ENCODE measurements at places on chromosomes 12 and 14. TPM values are rescaled to one million over a fixed set of nuclear protein-coding genes. Genes with fewer than 3 reads are reported as not detected.

GRCh38 chr14:90398315-90398839, 1.5 kb downstream of the CALM1 start:
- DNase-seq, result peak; percentile 37
- H3K36me3 ChIP-seq, result peaks cover 14% of the 10 kb centered on the region
- H3K4me3 ChIP-seq, result peak overlapping the region; percentile 97
- no peak overlapping the region for H3K27ac ChIP-seq
- H3K4me1 ChIP-seq, result peaks cover 47% of the 10 kb centered on the region

GRCh38 chr12:66131067-66131688, 628 bp upstream of the LLPH start:
- H3K27ac ChIP-seq, result peak overlapping the region; percentile 97
- H3K36me3 ChIP-seq, result peaks cover 32% of the 10 kb centered on the region
- peak overlapping the region; percentile 98 for H3K4me3 ChIP-seq
- no peaks in the 10 kb centered on the region for H3K27me3 ChIP-seq
- DNase-seq, result no peak
- H3K4me1 ChIP-seq, result peaks cover 33% of the 10 kb centered on the region

GRCh38 chr12:6700646-6701051, at the start of gene PIANP:
Gene PIANP (minus strand): TSS chr12:6700815. CDS start chr12:6698061, 2,754 bp downstream.
- peak within 1 kb of the TSS; percentile 86 for H3K4me3 ChIP-seq
- H3K27ac ChIP-seq, result no peak within 1 kb of the TSS
- no peaks in the 10 kb centered on the region for H3K36me3 ChIP-seq

- H3K4me3 ChIP-seq, result no peak overlapping the region
- H3K27me3 ChIP-seq, result no peaks in the 10 kb centered on the region
- H3K27ac ChIP-seq, result peak overlapping the region; percentile 2
- peaks cover 39% of the 10 kb centered on the region for H3K4me1 ChIP-seq
- DNase-seq, result no peak
- H3K36me3 ChIP-seq, result peaks cover 5% of the 10 kb centered on the region
Measured at GRCh38 chr12:108701779-108702441, 29.4 kb downstream of the CORO1C start.

- peak; percentile 12 for DNase-seq
- H3K27me3 ChIP-seq, result no peaks in the 10 kb centered on the region
- no peaks in the 10 kb centered on the region for H3K4me1 ChIP-seq
- no peak overlapping the region for H3K27ac ChIP-seq
- H3K4me3 ChIP-seq, result no peak overlapping the region
- H3K36me3 ChIP-seq, result peaks cover 60% of the 10 kb centered on the region
Measured at GRCh38 chr12:1391722-1392121, 202.7 kb downstream of the FBXL14 start.

DNA sequence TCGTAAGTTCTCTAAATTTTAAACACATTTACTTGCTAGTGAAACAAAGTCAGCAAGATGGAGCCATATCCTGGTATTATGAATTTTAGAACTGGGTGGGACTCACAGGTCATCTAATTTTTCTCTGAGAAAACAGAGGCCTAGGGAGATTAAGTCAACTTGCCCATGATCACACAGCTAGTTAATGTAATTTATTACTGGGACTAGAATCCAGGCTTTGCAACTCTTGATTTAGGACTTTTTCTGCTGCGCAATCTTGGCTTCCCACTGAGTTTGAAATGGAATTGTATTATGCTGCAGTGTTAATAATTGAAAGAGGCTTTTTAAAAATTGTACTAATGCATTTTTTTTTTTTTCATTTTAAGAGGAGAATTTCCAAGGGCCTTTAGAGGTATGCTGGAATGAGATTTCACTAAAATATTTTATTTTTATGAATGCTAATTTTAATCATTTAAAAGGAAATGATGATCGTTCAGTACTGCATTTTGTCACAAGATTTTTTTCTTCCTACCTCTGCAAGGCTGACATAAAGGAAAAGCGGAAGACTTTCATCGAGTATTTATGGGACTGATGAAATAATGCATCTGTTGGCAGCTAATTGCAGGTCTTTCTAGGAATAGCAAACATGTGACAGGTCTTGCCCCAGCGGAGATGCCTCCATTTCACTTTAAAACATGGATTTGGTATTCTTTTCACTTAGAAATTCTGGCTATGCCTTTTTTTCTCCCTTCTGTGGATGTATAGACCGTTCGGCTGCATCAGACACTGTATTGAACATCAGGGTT, 9.6 kb downstream of the CRADD start:
- H3K27me3 ChIP-seq, result no peaks in the 10 kb centered on the region
- H3K27ac ChIP-seq, result no peak overlapping the region
- H3K36me3 ChIP-seq, result no peaks in the 10 kb centered on the region
- no peak for DNase-seq

Gene SYNDIG1L
- not detected for total RNA-seq

Gene COL2A1
- total RNA-seq, result 386 TPM

DNA sequence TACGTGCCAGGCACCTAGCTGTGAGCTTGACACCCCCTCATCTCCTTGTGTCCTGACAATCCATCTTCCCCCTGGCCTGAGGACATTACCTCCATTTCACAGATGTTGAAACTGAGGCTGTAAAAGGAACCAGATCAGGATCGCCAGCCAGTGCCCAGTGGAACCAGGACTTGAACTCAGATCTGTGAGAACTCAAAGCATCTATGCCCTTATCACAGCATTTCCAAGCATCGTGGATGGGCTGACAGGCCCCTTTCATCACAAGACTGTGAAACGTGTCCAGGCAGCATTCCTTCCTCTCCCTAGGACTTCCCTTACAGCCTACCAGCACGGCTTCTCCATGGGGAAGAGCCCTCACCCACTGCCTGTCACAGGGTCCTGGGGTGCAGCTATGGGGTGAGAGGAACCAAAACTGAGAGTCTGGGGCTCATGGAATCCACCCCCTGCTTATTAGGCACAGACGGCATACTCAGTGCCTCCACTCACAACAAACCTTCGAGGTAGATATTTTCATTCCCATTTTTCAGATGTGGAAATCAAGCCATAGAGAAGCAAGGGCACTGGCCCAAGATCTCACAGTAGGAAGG, 26.9 kb downstream of the CMKLR1 start:
- H3K36me3 ChIP-seq, result no peaks in the 10 kb centered on the region
- H3K4me1 ChIP-seq, result peaks cover 27% of the 10 kb centered on the region
- H3K27ac ChIP-seq, result no peak overlapping the region
- no peak for DNase-seq
- no peak overlapping the region for H3K4me3 ChIP-seq

- no peaks in the 10 kb centered on the region for H3K36me3 ChIP-seq
- no peak overlapping the region for H3K4me3 ChIP-seq
- H3K27ac ChIP-seq, result peak overlapping the region; percentile 35
- no peaks in the 10 kb centered on the region for H3K27me3 ChIP-seq
- DNase-seq, result no peak
Measured at GRCh38 chr14:100784523-100785337, 41.2 kb upstream of the MEG3 start.

Gene CPNE6
- not detected for total RNA-seq

GRCh38 chr14:101150039-101150610, 246.6 kb upstream of the RTL1 start:
- H3K4me3 ChIP-seq, result no peak overlapping the region
- peaks cover 17% of the 10 kb centered on the region for H3K4me1 ChIP-seq
- H3K27me3 ChIP-seq, result no peaks in the 10 kb centered on the region
- no peak overlapping the region for H3K27ac ChIP-seq

- H3K27me3 ChIP-seq, result no peaks in the 10 kb centered on the region
Measured at GRCh38 chr14:74491956-74492775, 939 bp downstream of the NPC2 start.

Gene CLECL1
- total RNA-seq, result not detected

DNA sequence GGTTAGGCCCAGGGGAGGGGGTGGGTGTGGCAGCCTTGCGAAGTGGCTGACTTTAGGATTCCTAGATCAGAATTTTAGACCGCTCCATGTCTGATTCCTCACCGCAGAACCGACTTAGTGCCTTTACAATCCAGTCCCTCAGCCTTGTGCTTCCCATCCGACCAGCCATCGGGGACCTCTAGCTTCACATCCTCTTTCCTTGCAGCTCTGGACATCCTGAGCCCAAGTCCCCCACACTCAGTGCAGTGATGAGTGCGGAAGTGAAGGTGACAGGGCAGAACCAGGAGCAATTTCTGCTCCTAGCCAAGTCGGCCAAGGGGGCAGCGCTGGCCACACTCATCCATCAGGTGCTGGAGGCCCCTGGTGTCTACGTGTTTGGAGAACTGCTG, 557 bp downstream of the COPS7A start:
- peak overlapping the region; percentile 88 for H3K4me3 ChIP-seq
- H3K4me1 ChIP-seq, result peaks cover 19% of the 10 kb centered on the region
- H3K27ac ChIP-seq, result peak overlapping the region; percentile 98
- no peak for DNase-seq
- peaks cover 6% of the 10 kb centered on the region for H3K27me3 ChIP-seq
- peaks cover 3% of the 10 kb centered on the region for H3K36me3 ChIP-seq

DNA sequence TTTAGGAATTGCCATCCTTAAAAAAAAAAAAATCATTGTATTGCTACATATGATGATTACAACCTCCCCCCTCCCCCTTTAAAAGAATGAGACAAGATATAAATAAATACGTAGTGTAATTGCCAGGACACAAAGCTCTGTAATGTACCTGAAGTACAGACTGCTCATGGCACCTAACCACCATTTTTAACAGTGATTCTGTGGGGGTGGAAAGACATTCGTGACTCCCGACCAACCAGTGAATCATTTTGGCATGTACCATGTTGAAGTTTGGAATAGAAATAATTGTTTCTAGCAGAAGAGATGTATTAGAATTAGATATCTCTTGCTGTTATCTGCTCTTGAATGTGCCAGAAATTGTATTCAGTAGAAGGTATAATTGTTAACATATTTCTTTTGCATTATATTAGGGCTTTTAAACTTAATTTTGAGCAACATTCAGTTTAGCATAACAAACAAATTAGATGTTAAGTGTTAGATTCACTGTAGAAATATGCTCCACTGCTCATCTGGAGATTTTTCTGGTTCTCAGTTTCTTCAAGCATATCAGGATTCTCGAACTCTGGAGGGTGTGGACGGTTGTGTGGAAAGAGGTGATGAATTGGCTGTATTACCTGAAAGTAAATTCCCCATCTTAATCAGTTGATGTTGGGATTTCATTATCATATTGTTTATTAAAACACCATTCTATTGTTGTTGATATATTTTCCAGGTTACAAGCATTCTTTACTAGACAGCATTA, 31.1 kb downstream of the FRS2 start:
- DNase-seq, result no peak
- H3K4me3 ChIP-seq, result no peak overlapping the region
- H3K27me3 ChIP-seq, result no peaks in the 10 kb centered on the region
- H3K27ac ChIP-seq, result no peak overlapping the region
- H3K4me1 ChIP-seq, result peaks cover 5% of the 10 kb centered on the region

DNA sequence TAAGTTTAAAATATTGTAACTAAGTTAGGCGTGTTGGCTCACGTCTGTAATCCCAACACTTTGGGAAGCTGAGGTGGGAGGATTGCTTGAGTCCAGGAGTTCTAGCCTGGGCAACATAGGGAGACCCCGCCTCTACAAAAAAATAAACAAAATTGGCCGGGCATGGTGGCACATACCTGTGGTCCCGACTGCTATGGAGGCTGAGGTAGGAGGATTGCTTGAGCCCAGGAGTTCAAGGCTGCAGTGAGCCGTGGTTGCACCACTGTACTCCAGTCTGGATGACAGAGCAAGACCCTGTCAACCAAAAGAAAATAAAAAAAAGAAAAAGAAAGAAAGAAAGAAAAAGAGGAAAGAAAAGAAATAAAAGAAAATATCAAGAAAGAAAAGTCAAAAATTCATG, 72.5 kb downstream of the TSPAN11 start:
- DNase-seq, result no peak
- H3K27me3 ChIP-seq, result no peaks in the 10 kb centered on the region
- H3K36me3 ChIP-seq, result no peaks in the 10 kb centered on the region
- no peak overlapping the region for H3K4me3 ChIP-seq
- H3K27ac ChIP-seq, result no peak overlapping the region

Gene MAP3K12
- total RNA-seq, result 32.9 TPM

- no peaks in the 10 kb centered on the region for H3K4me1 ChIP-seq
- DNase-seq, result no peak
- H3K27ac ChIP-seq, result no peak overlapping the region
- peaks cover 59% of the 10 kb centered on the region for H3K27me3 ChIP-seq
Measured at GRCh38 chr14:61287196-61287595, 6.1 kb upstream of the TMEM30B start.

DNA sequence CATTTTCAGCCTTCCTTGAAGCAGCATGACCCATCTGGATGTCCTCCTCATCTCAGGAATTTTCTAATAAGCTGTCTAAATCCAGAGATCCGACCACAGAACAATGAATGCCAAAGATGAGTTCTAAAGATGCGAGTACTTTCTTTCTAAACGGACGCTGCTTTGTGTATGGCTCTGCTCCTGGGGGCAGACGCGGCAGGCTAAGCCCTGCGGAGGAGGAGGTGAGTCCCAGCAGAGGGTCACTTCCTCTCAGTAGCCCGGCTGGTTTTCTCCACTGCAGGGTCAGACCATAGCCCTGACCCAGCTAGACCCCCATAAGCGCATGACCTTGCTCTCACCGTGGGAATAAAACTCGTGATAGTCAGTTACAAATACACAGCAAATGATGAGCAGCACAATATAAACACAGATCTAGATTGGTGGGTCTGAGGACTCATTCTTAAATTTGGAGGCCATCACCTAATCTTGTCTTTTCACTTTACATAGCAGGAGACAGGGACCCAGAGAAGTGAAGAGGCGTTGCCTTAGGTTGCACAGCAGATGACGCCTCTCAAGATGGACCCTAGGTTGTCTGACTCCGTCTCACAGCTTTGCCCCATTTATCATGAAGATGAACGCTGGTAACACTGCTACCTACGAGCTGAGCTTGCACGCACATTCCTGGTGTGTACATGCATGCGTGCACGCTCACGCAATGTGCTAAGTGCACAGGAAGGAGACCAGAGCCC, 16.6 kb downstream of the SSH1 start:
- peak overlapping the region; percentile 96 for H3K27ac ChIP-seq
- DNase-seq, result no peak
- H3K4me1 ChIP-seq, result peaks cover 63% of the 10 kb centered on the region
- no peaks in the 10 kb centered on the region for H3K27me3 ChIP-seq

- no peaks in the 10 kb centered on the region for H3K27me3 ChIP-seq
- no peak overlapping the region for H3K4me3 ChIP-seq
- peaks cover 3% of the 10 kb centered on the region for H3K36me3 ChIP-seq
- no peak for DNase-seq
- H3K4me1 ChIP-seq, result peaks cover 21% of the 10 kb centered on the region
- peak overlapping the region; percentile 83 for H3K27ac ChIP-seq
Measured at GRCh38 chr12:1936406-1937320, 18.2 kb upstream of the CACNA2D4 start.

- no peaks in the 10 kb centered on the region for H3K27me3 ChIP-seq
- DNase-seq, result no peak
- H3K27ac ChIP-seq, result no peak overlapping the region
- H3K4me1 ChIP-seq, result peaks cover 21% of the 10 kb centered on the region
- H3K36me3 ChIP-seq, result no peaks in the 10 kb centered on the region
- H3K4me3 ChIP-seq, result no peak overlapping the region
Measured at GRCh38 chr12:89984846-89985245, 276.2 kb upstream of the ATP2B1 start.

Gene CCDC198
- total RNA-seq, result not detected

DNA sequence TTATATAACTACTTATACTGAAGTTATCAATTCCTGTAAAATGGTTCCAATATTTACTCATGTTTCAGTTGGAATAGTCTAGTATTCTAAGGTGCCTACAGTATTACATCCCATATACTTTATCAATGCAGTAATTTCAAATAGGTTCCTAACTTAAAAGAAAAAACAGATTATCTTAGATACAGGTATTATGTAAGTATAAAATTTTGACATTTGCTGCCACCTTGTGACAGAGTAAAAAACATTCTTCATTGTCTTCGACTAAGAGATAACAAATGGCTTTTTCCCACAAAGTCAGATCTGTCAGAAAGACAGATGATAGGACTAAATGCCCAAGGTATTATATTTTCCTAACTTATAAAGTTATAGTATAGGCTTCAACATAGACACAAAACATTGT, 78.7 kb downstream of the TXNDC16 start:
- H3K4me1 ChIP-seq, result no peaks in the 10 kb centered on the region
- no peak overlapping the region for H3K4me3 ChIP-seq
- H3K27ac ChIP-seq, result no peak overlapping the region
- H3K27me3 ChIP-seq, result no peaks in the 10 kb centered on the region
- peaks cover 32% of the 10 kb centered on the region for H3K36me3 ChIP-seq

Gene LRTM2
- total RNA-seq, result not detected

Data from neural crest cell (in vitro differentiated cells).